ENCODE measurements at places on chromosomes 12 and 14. TPM values are rescaled to one million over a fixed set of nuclear protein-coding genes. Genes with fewer than 3 reads are reported as not detected.

AICDA gene
- total RNA-seq, result not detected

AQP2 gene
- total RNA-seq, result not detected

ESRRB gene
- total RNA-seq, result not detected

LRRC10 gene
- total RNA-seq, result not detected

RNU4-1 gene
- under 0.01 TPM for total RNA-seq

CYP27B1 gene
- total RNA-seq, result 0.19 TPM

CCDC175 gene
- total RNA-seq, result not detected

ARHGEF40 gene
- 30.3 TPM for total RNA-seq

GLI1 gene
- under 0.01 TPM for total RNA-seq

LLPH gene
- total RNA-seq, result 6.3 TPM

TDRD9 gene
- total RNA-seq, result 2.5 TPM

P2RX7 gene
- total RNA-seq, result under 0.01 TPM

PMCH gene
- not detected for total RNA-seq

FLRT2 gene
- total RNA-seq, result 1.7 TPM

CACNA1C gene
- 5.9 TPM for total RNA-seq

TMEM233 gene
- 0.56 TPM for total RNA-seq

ETNK1 gene
- total RNA-seq, result 32.0 TPM

PAH gene
- not detected for total RNA-seq

SSTR1 gene
- total RNA-seq, result 0.77 TPM

REP15 gene
- 2.9 TPM for total RNA-seq

GPRC5A gene
- 18.6 TPM for total RNA-seq

CCDC196 gene
- total RNA-seq, result not detected

DHH gene
- not detected for total RNA-seq

GALNT8 gene
- under 0.01 TPM for total RNA-seq

SMOC1 gene
- total RNA-seq, result 0.85 TPM

DDHD1 gene
- total RNA-seq, result 18.9 TPM

NRXN3 gene
- total RNA-seq, result 1.3 TPM

PARP2 gene
- 5.9 TPM for total RNA-seq

OGFOD2 gene
- total RNA-seq, result 9.0 TPM

SOAT2 gene
- not detected for total RNA-seq

ALG10B gene
- 3.1 TPM for total RNA-seq

CLEC4D gene
- not detected for total RNA-seq

FITM1 gene
- total RNA-seq, result not detected

KIF5A gene
- 0.28 TPM for total RNA-seq

GALNT9 gene
- total RNA-seq, result 0.19 TPM

TEDC1 gene
- 15.1 TPM for total RNA-seq

ORAI1 gene
- 9.0 TPM for total RNA-seq

ANKRD33 gene
- total RNA-seq, result under 0.01 TPM

RNASE1 gene
- 0.96 TPM for total RNA-seq

KRT80 gene
- total RNA-seq, result 0.38 TPM

ASPG gene
- total RNA-seq, result not detected

Data from regular cardiac myocyte (primary cell).